ENCODE measurements at places on chromosomes 5 and 9. TPM values are rescaled to one million over a fixed set of nuclear protein-coding genes. Genes with fewer than 3 reads are reported as not detected.

FOXD4L6 gene
- polyA plus RNA-seq = 0.03 TPM

C6 gene
- not detected for polyA plus RNA-seq

SOX30 gene
- polyA plus RNA-seq = 0.03 TPM

- DNase-seq = no peak
Observed at GRCh38 chr9:106358331-106358730, 504.6 kb upstream of the ZNF462 start.

DNA sequence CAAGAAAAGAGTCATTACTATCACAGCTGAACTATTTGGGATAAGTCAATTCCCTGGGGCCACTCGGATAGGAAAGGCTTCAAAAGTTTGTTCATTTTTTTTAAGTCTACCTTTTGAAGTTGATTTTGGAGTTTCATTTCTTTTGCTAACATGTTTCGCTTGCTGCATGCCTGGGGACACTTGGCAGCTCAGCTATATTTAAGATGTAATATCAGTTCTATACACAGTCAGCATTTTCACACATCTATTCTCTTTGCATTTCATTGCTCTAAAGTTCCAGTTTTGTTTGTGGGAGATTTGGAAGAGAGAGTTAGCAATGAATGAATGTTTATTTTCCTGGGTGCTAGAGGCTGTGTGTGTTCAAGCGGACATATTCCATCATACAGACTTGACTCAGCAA, 445.2 kb upstream of the GRAMD2B start:
- no peak for DNase-seq

DNA sequence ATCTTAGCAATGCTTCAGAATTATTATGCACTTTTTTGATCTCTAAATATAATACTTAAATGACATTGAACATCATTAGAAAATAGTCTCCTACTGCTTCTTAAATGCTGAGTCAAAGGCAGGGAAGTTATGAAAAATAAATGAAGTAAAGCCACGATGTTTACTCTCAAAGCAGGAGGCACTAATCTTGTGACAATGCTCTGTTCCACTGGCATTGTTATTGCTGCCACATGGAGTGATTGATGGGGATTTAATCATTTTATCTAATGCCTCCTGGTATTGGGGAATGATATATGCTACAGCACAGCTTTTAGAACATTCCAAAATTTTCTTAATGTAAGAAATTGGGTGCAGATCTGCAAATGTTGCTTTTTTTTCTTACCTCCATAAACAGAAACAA, 1655.4 kb upstream of the NUDT12 start:
- no peak for DNase-seq

GRCh38 chr9:698276-698675, 143.2 kb upstream of the DMRT1 start:
- DNase-seq = no peak

- DNase-seq = no peak
Observed at GRCh38 chr5:75351139-75351926, 14.3 kb downstream of the HMGCR start.

- no peak for DNase-seq
Observed at GRCh38 chr5:126370796-126371718, 52.2 kb upstream of the GRAMD2B start.

OR2K2 gene
- not detected for polyA plus RNA-seq

DNA sequence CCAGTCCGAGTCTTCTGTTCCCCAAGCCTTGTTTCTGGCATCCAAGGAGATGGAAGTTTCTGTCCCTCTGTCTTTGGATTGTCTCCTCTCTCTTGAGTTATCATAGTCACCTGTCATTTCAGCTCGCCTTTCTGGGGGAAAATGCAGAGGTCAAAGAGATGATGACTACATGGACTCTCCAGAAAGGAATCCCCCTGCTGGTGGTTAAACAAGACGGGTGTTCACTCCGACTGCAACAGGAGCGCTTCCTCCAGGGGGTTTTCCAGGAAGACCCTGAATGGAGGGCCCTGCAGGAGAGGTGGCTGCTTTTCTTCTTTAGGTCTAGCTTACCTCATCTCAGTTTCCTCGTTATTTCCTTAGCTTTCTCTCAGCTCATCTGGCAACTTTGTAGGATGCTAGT, 25.1 kb downstream of the ERAP2 start:
- DNase-seq = no peak

- DNase-seq = no peak
Observed at GRCh38 chr5:88673253-88674105, 209.5 kb downstream of the MEF2C start.

- no peak for DNase-seq
Observed at GRCh38 chr9:134514503-134514902, 127.1 kb upstream of the COL5A1 start.

DNA sequence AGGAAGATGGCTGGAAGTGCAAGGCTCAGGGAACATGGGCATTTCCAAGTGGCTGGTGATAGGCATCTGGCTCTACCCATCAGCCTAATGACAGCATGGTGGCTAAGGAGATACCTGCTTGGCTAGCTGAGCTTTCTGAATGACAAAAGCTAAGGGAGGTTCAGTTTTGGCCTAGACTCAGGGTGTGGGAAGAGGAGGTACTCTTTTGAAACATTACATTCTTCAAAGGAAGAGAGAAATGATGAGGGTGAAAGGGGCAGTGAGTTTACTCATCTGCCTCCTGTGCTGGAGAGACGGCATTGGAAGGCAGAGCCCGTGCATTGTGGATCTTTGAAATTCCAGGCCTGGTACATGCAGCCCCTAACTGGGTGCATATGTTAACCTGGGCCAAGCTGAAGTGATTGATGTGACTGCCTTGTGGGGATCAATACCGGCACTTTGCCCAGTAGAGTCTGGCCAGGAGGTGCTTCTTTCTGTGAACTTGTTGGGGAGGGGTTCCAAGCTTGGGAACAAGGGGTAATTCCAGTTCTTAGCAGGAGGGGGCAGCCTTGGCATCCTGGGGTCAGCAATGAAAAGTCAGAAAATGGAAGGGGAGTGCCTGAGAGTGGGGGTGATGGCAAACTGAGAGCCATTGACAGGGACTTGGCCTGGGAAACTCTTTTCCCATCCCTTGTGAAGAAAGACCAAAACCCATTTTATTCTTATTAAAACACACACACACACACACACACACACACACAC, 108.6 kb downstream of the ACER2 start:
- DNase-seq = no peak

DNA sequence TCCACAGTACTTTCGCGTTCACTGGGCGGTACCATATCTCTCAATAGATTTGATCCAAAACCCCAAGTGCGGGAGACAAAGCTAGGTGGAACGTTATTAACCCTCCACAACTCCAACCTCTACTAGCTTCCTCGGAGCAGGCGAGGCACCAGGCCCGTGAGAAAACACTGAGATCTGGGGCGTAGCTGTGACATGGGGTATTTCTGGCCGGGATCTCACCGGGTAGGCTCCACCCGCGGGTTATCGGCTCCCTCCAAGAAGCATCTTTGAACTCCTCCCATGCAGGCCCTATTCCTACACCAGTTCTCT, 350 bp upstream of the SLC25A46 start:
- DNase-seq = no peak

HAND1 gene
- not detected for polyA plus RNA-seq

DNA sequence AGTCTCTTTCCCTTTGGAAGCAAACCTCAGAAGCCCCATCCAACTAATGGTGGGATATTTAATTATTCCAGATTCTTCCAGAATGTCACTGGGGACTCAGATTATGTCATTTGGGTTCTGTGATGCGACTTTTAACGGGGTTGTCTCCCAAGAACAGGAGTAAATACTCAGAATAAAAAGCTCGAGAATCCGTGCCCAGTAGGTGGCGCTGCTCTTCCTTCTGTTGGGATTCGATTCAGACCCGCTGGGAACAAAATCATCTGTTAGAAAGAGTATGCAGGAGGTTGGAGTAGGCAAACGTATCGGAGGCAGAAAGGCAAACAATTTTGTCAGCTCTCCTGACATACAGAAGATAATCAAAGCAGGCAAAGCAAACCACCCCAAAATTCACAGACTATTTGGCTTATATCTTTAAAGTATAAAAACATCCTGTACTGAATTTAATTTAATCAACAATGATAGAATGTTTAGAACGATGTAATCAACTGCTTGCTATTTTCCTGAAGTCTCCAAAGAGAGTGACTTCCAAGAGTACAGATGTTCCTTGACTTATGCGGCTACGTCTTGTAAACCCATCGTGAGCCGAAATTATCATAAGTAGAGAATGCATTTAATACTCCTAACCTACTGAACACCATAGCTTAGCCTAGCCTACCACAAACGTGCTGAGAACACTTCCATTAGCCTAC, 169.8 kb upstream of the RAI14 start:
- DNase-seq = peak; percentile 25

DNA sequence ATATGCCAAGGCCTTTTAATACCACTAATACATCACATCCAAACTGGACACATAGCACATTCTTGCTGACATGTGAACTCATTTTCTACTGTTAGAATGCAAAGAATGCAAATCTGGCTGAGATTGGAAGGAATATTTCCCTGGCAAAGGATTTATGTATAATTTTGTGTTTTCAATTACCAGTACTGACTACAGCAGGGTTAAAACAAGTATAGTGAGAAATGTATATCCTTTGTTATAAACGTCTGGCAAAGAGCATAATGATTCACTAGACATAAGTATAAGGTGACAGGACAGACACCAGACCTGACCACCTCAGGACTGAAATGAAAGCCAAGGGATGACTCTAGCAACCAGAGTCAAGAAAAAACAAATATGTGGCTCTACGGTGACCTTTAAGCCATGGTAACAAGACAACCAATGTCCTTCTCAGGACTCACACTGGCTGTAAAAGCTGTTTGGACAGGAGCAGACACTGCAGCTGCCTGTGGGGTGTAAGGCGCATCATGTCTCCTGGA, 95.0 kb downstream of the MRPS27 start:
- no peak for DNase-seq

- no peak for DNase-seq
Observed at GRCh38 chr9:131476777-131477345, 25.9 kb upstream of the POMT1 start.

- no peak for DNase-seq
Observed at GRCh38 chr5:133307275-133307674, 255.5 kb downstream of the HSPA4 start.

THG1L gene
- polyA plus RNA-seq = 23.4 TPM

COX7C gene
- polyA plus RNA-seq = 764 TPM

GRCh38 chr9:27765266-27766072, 192.2 kb upstream of the C9orf72 start:
- no peak for DNase-seq

RANBP3L gene
- polyA plus RNA-seq = not detected

DNA sequence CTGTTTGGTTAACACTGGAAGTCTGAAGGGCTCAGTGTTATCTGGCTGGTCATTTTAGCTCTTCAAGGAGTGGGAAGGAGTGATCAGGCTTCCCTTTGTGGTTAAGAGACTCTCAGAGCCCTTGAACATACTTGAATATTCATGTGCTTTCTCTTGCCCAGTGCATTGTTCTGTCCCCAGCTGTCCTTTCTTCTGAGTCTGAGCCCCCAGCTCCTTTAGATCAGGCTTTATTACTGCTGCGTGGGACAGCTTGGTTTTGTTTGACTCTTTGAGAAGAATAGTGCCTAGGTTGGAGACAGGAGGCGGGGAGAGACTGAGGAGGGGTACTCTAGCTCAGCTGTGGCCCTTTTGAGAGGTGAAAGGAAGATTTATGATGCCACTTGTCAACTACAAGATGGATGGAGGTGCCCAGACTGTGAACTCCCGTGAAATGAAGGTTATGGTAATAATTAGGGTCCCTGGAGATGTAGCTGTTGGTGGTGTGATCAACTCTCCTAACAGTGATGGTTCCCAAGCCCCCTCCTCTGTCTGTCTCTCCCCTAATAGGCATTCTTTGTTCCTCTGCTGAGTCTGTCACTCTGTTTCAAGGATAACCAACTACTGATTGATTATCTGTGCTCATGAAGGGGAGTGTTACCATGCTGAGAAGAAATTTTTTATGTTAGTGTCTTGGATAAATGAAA, 83.1 kb upstream of the GLRA1 start:
- DNase-seq = no peak

DNA sequence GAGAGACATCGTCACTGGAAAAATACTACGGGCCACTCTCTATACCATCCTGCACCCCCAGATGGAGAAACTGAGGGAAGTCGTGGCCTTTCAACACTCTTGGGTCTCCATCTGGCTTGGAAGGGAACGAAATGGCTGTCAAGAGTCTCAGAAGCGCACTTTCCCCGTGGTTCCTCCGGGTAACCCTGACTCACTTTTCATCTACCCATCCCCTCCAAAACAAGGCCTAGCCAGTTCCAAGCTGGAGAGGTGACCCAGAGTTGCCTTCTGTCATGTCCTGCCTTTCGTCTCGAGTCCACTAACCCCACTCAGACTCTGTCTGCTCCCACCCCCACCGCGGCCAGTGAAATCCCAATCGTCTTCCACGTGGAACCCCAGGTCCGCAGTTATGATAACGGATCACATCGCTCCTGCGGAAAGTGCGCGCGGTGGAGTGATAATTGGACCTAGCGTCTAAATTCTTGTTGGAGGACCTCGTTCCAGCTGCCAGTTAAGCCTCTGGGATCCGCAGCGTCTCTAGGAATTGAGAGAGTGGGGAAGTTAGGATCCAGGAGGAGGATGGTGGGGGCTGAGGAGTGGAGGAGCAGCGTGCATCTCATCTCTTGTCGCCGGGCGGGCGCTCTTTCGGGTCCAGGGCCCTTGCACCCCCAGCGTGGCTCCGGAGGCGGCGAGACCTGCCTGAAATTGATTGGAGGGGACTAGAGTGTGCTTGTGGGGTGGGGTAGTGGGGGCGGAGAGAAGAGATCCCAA, 4.6 kb downstream of the CDKN2A start:
- DNase-seq = no peak

DNA sequence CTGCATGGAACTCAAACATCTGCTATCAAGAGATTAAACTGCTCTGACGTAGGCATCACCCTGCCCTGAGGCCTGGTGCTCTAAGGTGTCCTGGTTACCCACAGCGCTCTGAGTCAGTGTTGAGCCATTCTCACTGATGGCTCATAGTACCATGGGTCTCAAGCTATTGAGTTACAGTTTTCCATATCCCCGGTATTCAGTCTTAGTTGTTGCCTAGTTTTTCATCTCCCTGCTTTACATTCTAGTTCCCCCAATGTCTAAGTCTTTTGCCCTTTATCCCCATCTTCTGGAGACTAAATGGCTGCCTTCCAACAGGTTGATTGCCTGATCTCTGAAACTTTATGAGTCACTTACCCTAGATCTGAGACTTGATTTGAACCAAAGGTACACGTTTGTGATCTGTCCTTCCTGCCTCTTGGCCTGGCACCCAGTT, 161.2 kb upstream of the PTGER4 start:
- peak; percentile 72 for DNase-seq

Measured in keratinocyte (primary cell).